ENCODE measurements at places on chromosomes 3 and 15.

DNA sequence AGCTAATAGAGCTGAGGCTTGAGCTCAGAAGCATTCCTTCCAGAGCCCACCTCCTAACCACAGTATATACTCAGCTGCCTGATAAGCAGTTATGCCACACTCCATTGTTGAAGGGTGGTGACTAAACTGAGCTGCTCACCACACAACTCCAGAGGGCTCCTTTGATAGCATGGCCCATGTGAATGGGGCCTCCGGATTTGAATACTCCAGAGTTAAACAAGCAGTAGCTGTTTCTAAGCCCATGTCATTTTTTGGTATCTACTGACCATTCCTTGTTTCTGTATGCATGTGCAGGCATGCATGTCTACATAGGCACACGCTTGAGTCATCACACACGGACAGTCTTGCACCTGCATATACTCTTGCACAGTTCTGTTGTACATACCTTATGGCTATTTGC, 28.9 kb downstream of the IGSF10 start:
- no peak for DNase-seq

DNA sequence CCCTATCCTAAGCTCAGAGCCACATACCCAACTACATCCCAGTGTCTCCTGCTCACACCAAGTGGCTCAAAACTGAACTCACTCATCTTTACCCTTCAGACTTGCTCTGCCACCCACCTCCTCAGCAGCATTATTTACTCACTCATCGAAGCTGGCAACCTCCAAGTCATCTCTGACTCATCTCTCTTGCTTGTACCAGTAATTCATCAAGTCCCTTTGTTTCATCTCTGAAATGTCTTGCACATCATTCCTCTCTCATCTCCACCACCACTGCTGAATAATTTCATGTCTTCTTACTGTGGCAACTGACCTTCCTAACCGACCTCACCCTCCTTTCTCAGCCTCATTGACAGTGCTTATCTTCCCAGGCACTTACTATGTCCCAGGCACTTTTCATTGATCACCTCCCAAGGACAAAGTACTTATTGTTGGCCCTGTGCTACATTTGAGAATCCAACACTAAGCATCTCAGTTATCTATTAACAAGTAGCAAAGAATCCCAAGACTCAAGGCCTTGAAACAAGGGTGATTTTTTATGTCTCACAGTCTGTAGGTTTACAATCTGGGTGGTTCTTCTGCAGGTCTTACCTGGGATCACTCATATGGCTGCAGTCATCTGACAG, 82.0 kb downstream of the MRPL46 start:
- DNase-seq, result no peak

DNA sequence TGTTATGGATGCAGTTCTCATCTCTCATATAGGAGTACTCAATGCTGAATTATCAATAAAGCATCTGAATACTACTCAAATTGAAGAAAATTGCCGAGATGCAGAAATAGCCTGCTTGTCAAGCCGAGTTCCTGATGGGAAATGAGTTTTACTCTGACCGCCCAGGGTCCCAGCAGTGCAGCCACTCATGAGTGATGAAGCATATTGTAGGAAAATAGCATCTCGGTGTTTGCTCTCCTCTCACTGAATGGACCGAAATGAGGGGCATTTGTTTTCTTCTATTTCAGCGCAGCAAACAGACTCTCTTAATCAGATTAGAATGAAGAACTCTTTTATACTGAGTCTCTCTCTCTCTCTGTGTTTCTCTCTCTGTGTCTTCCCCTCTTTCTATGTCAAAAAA, 190.0 kb downstream of the GABRB3 start:
- no peak for DNase-seq

GRCh38 chr3:100737334-100737733, 28.0 kb downstream of the TFG start:
- DNase-seq, result no peak

DNA sequence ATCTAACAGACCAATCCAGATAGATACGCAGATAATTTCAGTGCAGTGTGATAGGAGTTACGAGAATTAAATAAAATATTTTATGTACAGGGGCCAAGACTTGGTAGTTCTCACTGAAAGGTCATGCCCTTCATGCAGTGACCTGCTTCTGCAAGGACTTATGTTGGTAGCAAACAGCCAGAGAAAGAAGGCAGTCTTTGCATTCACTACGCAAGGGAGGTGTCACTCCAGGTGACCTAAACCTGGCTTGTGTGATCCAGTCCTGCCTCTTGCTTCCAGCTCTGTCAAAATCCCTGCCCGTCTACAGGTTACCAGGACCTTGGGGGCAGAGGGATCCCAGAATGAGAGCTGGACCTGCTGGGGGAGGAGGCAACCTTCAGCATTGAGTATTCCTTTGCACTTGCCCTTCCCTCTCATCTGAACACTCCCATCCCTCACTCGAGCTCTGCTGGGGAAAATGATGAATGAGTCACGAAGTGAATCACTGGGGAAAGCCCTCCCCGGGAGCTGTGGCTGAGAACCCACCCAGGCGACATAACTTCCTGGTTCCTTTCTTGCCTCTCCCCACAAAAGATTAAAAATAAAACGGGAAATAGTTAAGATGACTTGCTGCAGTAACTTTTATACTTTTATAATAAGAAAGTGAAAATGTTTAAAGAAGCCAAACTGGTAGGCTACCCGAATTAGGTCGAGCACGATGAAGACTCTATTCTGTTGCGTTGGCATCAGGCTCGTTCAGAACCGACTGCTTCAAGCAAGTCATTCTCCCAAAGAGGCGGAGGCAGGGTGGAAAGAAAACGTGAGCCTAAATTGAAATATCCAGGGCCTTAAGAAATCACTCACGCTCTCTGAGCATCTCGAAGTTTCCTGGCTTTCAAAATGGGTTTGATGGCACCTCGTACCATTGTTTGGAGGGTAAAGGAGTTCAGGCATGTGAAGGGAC, 216.1 kb downstream of the SLCO3A1 start:
- DNase-seq, result peak; percentile 55

- no peak for DNase-seq
Measured at GRCh38 chr3:139547666-139548065, 8.1 kb upstream of the RBP1 start.

- DNase-seq, result no peak
Measured at GRCh38 chr15:91348752-91349500, 248.9 kb downstream of the SV2B start.

DNA sequence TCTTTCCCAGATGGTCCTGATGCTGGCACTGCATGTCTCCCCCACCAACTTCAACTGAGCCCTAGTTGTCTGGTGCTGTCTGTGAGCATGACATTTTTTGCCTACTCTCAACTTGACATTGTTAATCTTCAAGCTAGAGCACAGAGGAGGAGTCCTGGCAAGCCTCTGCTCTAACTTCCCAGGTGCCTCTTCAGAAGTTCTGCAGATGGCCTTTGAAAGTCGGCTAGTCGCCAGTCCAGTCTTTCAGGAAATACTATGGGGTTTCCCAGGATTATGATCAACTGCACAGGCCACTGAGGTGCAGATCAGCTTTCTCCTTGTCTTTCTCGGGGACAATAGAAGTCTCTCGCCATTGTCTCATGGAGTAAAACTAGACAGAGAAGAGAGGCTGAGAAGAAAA, 86.7 kb downstream of the ST8SIA2 start:
- DNase-seq, result no peak

DNA sequence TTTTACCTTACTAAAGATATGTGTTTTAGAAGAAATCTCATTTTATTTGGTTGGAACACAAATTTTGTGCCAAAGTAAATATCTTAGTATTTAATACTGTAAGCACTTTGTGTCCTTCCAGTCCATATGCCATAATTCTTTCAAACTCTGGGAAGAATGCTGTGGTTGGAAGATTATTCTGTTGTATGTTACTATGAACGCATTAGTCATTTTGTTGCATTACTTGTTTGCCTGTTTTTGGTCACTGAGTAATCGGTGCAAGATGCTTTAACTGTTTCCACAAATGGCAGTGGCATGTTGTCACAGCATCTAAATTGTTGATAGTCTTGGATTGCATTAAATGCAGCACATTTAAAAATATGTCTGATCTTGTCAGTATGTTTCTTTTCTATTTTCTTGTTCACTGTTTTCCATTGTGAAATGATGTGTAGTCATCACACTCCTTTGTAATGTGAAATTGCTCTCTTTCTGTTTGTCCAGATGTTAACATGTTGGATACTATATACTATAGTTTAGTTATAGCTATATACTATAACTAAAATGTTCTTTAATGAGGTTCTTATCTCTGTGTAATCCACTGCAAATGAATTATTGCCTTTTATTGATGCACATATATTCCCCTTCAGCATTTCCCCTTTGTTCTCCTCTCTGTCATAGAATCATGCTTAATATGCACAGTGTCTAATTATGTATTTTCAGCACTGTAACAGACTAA, 89.9 kb upstream of the FLNB start:
- no peak for DNase-seq

- no peak for DNase-seq
Measured at GRCh38 chr15:67957435-67958132, 96.5 kb upstream of the PIAS1 start.

DNA sequence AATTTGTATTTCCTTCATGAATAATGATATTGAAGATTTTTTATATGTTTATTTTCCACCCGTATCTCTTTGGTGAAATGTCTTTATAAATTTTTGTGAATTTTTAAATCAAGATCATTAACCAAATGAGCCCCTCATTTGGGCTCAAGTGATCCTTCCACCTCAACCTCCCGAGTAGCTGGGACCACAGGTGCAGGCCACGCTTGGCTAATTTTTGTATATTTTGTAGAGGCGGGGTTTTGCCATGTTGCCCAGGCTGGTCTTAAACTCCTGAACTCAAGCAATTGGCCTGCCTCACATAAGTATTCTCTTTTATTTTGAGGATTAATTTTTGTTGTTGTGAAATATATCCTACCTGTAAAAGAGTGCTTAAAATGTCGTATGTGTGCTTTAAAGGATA, 4.9 kb downstream of the BBS4 start:
- no peak for DNase-seq

- peak; percentile 1 for DNase-seq
Measured at GRCh38 chr3:17258823-17259436, 374.2 kb downstream of the PLCL2 start.

GRCh38 chr3:123286308-123287023, 84.7 kb downstream of the SEC22A start:
- DNase-seq, result no peak

- DNase-seq, result no peak
Measured at GRCh38 chr3:12737319-12737718, 21.7 kb downstream of the TMEM40 start.

GRCh38 chr3:94036909-94037507, 8.6 kb upstream of the STX19 start:
- DNase-seq, result no peak

- no peak for DNase-seq
Measured at GRCh38 chr3:72306800-72307341, 521.9 kb upstream of the PROK2 start.

- DNase-seq, result no peak
Measured at GRCh38 chr15:75570126-75570845, 8.8 kb downstream of the PTPN9 start.

DNA sequence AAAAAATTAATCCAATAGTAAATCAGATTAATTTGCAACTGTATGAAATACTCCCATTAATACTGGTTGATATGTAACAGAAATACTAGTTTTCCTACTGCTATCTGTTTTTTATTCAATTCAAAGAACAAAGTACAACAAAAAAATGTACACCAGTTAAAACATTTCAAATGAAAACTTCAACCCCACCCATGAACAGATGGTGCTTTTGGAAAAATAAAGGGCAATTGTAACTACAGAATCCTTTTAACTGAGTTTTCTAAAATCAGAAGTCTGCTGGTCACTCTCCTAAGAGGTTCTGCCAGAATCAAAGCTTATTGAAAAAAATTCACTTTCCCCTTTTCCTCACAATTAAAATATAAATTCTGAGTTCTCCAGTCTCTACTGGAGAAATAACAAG, 34.3 kb downstream of the DENND6A start:
- no peak for DNase-seq

DNA sequence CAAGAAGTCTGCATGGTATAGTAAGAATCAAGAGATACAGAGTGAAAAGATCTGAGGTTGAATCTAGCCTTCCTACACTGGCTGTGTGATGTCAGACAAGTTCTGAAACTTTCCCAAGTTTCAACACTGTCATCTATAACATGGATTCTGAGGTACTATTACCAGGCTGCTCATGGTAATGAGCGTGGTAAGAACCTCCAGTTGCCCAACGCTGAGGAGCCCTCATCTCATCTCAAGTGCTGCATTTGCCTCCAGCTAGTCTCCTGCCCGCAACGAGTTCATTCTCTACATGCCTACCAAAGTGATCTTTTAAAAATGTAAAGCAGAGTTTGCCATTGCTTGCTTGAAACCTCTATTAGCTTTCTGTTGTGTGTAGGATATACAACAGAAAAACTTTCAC, 168.1 kb downstream of the NEK11 start:
- DNase-seq, result no peak

GRCh38 chr3:10445561-10446175, 59.7 kb downstream of the ATP2B2 start:
- DNase-seq, result no peak

DNA sequence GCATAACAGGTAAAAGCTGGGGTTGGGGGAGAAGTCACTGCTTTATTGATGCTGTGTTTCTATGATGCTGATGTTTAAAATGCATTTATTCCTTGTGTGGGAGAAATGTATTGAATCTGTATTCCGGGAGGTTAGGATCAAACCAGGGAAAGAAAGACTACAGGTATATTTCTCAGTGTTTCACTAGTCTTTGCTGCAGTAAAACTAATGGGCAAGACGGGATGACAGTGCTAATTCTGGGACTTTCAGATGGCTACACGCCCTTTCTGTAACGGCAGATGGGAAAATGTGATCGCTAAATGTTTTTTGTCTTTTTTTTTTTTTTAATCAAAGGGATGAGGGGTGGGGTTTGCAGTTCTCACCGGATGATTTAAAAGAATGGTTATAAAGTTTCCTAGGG, 393 bp downstream of the CNTN6 start:
- DNase-seq, result no peak

GRCh38 chr3:147538034-147538433, 128.9 kb downstream of the ZIC1 start:
- no peak for DNase-seq

DNA sequence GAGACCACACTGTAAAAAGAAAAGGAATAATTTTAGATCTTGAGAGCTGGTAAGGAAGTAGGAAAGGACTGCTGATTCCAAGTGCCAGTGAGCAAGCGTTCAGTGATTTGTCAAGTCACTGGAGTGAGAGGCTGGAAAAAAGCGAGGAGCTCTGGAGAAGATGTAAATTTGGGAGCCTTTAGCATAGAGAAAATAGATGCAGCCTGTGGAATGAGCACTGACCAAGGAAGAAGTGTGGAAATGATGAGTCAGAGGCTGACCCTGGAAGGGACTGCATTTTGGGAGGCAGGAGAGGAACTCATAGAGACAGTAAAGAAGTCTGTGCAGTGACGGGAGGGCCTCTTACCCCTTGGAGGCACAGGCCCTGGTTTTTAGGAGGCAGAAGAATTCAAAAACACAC, 17.1 kb upstream of the ABTB1 start:
- no peak for DNase-seq

- no peak for DNase-seq
Measured at GRCh38 chr3:16460886-16461285, 52.6 kb downstream of the RFTN1 start.

DNA sequence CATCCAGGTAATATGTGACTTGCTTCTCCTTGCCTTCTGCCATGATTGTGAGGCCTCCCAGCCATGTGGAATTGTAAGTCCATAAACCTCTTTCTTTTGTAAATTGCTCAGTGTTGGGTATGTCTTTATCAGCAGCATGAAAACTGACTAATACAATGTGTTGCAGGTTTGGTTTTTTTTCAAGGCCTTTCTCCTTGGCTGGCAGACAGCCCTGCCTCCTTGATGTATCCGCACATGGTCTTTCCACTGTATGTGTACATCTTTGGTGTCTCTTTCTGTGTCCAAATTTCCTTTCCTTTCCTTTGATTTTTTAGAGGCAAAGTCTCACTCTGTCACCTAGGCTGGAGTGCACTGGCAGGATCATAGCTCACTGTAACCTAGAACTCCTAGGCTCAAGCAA, 260.1 kb downstream of the TUSC7 start:
- DNase-seq, result no peak

Measured in stimulated activated CD4-positive, alpha-beta T cell treated with anti-CD3 and anti-CD28 coated beads, Interleukin-2, amount 100 ng/mL, for 4 hours (primary cell).